ENCODE measurements at places on chromosomes 5 and 9.

DNA sequence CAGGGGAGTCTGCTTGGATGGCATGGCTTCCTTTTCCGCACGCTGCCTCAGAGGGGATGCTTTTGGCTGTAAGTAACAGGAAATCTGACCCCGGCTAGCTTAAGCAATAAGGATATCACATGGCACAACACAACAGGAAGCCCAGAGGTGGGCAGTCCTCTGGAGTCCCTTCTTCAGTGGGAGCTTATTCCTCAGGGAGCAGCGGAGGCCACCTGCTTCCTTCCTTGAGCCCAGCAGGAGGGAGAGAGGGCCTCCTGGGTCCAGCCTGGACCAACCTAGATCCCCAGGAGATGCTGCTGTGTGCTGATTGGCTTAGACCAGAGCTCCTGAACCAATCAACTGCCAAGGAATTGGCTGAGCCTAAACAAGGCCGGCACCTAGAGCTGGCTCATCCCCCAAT lies 66.3 kb downstream of the C9orf50 start:
- DNase-seq, result no peak

DNA sequence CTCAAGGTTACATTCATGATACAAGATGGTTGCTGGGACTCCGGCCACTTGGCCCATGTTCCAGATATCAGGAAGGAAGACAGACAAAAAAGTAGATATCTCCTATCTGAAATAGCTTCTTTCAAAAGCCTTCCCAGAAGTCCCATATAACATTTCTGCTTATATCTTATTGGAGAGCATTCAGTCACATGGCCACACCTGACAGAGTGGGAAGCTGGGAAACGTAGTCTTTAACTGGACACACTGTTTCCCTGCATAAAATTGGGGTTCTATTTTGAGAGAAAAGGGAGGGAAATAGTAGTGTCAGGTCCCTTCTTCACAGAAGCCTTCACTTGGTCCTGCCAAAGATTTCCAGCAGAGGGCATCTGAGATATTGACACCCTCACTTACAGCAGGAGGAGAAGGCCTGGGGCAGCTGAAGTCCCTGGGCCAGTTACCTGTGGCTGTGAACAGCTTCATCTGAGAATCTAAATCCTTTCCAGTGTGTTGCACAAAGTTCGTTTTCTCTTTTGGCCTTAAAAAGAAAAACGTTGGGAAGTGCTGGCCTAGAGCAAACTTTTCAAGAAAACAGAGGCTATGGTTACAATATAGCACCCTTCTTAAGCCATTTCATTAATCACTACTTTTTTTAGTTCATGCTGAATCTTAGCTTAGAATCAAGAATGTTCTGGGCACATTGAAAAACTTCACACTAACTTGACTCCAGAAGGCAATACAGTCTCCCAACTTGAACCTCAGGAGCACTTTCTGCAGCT lies 33.5 kb downstream of the SPEF2 start:
- DNase-seq, result no peak

- no peak for DNase-seq
Measured at GRCh38 chr5:135236908-135237747, 161.9 kb downstream of the MACROH2A1 start.

GRCh38 chr5:96008487-96008886 lies 46.8 kb upstream of the ELL2 start:
- DNase-seq, result no peak

- no peak for DNase-seq
Measured at GRCh38 chr5:132500244-132500930, 9.8 kb upstream of the IRF1 start.

- no peak for DNase-seq
Measured at GRCh38 chr9:655875-656274, 185.6 kb upstream of the DMRT1 start.

DNA sequence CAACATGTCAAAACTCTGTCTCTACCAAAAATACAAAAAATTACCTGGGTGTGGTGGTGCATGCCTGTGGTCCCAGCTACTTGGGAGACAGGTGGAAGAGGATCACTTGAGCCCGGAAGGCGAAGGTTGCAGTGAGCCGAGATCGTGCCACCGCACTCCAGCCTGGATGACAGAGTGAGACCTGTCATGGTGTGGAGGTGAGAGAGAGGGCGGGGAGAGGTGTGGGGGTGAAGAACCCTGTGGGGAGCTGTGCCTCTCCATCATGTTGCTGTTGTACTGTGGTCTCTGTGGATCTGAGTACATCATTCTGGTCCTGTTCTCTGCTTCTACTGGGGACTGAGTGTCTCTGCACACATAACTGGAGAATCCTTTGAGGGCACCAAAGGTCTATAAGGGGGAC lies 11.3 kb upstream of the SLC34A1 start:
- no peak for DNase-seq

DNA sequence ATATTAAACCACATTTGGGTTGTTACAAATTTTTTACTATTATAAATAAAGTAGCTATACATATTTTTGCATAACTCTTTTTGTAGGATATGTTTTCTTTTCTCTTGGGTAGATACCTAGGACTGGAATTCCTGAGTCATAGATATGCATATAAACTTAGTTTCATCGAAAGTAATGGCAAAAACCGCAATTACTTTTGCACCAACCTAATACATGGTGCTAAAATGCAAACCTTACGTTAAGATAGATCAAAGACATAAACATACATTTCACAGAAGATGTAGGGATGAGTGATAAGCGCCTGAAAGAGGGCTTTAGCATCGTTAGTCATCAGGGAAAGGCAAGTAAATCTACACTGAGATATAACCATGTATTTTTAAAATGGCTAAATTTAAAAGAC lies 178.4 kb upstream of the EFNA5 start:
- no peak for DNase-seq

- DNase-seq, result no peak
Measured at GRCh38 chr5:106171708-106172107, 1499.0 kb downstream of the EFNA5 start.

- no peak for DNase-seq
Measured at GRCh38 chr9:32380944-32381343, 3.5 kb upstream of the ACO1 start.

DNA sequence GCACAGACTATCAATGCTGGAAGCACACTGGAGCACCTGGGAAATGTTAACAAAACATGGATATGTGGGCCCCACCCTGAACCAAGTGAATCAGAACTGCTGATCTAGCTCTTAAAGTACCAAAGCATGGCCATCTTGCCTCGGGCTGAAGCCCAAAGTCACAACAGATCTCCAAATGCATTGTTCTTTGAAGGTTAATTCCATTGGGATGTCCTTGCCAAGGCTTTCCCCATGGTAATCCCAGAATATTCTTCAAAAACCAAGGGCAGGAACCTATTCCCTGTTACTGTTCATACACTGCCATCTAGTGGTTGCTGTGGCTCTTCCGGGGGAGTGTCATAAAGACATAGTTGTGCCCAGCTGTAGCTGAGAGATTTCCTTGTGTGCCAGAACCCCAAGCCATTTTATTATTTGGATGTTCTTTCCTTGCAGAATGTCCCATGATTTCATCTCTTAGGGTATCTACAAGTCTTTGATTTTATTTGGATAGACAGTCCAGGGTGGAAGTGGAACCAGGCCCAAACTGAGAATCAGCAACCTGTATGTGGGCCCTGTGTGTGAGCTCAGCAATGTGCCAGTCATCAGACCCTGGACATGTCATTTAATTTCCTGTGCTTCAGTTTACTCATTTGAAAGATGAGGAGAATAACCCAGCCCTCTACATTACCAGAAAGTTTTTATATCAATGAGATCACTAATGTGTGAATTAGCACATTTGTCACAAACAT lies 290.0 kb downstream of the ACTL7B start:
- DNase-seq, result peak; percentile 83

- DNase-seq, result no peak
Measured at GRCh38 chr5:8012131-8012977, 143.4 kb downstream of the MTRR start.

DNA sequence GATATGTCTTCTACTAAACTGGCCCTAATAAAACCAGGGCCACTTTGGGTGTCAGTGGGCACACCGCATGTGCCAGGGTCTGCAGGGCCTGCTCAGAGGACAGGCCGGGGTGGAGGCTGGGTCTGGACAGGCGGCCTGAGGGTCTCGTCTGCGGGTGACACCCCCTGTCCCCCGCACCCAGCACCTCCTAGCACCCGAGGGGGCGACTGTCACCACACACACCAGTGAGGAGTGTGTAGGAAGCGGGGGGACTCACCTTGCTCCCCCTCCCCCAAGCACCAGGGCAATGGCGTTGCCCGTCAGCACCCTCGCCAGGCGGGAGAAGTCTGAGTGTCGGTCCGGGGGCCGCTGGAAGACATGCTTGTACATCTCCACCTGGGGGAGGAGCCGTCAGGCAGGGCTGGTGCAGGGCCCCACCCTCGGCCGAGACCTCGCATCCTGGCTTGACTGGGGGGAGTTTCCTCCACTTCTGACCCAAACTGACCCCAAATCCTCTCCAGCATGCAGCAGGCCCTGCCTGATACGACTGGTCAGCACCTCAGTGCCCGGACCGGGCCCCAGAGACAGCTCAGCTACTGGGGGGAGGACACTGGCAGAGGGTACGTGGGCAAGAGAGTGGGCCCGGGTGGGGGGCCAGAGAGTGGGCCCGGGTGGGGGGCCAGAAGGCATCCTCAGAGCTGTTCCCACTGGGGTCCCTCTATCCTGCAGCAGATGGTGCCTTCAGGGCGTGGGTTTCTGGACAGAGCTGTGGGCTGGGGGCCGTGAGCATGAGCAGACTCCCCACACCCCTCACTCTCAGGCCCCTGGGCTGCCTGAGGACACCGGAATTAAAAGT lies 18.9 kb upstream of the NSMF start:
- DNase-seq, result no peak

DNA sequence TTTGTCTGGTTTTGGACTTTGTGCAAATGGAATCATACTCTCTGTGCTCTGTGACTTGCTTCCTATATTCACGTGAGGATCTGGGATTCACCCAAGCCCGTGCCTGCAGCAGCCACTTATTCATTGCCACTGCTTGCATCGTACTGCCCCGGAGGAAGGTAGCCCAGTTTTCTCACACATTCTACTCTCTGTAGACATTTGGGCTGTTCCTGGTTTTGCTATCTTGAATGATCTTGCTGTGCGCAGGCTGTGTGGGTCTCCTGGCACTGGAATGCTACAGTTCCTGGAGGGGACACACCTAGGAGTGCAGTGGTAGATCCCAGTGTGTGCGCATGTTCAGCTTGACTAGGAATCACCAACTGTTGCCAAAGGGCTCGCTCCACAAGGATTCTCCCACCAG lies 99.2 kb upstream of the BOD1 start:
- DNase-seq, result no peak

- no peak for DNase-seq
Measured at GRCh38 chr5:108560581-108560980, 178.7 kb upstream of the FBXL17 start.

GRCh38 chr5:95925939-95926338 lies 35.7 kb downstream of the ELL2 start:
- no peak for DNase-seq

- DNase-seq, result no peak
Measured at GRCh38 chr5:62214701-62215100, 91.3 kb upstream of the KIF2A start.

All from DMS153 (cell line).